ENCODE measurements at places on chromosomes 4 and X.

DNA sequence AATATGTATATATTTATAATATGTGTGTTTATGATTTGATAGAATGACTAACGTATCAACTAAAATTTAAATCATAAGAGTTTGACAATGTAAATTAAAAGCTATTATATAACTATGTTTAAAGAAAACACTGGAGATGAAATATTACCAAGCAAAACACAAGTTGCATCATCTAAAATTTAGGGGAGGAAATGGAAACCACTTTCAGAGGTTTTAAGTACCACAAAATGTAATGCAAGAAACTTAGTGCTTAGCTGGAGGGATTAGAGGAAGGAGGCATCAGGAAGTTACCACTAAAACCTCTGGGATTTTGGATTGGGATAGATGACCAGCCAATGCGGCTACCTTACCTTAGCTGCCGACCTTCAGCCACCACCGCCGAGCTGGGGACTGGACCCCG lies 1192.1 kb upstream of the PRKX start:
- DNase-seq = no peak

DNA sequence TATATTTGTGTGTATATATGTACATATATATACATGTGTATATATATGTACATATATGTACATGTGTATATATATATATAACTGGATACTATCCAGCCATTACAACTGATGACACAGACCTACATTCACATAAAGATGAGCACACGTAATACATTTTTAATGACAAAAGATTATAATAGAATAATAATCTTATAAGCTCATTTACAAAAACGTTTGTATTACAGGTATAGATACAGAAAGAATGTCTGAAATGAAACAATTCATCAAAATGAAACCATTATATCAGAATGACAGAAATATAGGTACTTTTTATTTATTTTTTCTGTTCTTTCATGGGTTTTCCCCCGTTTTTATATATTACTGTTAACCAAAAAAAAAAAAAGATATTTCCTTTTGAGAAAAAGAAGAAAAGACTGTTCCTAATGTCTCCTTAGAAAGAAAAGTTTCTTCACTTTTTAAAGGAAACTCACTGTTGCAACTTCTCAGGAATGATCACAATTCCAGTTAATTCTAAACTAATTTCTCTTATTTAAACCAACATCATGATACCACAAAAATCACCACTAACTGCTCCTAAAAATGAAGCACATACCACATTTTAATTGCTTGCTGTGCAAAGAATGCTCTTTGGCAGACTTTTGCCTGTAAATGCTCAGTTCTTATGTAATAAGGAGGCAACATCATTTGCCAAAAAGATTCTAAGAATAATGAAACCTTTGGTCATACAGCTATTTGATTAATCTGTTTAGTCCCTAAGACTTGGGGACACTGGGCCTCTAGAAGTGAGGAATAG lies 18.9 kb downstream of the LEF1 start:
- DNase-seq = no peak

DNA sequence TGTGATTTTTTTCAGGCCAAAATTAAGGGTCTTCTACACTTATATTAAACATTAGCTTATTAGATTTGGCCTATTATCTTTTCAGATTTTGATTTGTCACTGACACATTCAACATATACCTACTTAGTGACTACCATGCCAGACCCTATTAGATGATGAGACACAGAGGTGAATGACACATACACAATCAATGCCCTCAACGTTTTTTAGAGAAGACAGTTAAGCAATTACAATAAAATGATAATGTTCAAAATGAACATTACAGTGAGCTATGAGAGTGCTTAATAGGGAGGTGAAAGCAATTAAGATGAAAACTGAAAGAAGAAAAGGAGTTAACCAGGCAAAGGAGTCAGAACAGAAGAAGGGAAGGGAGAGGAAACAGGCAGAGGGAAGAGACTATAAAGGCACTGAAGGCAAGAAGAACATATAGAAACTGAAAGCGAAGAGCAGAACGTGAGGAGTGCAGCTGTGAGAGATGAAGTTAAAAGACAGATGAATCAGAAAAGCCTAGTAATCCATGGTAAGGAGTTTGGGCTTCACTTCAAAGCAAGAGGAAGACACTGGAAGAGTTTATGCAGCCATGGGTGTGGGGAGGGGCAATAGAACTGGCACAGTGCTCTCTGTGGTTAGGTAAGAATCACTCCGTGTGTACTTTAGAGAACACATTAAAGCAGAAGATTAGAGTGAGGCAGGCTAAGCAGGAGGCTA lies 119.0 kb downstream of the REELD1 start:
- no peak for DNase-seq

- no peak for DNase-seq
These were observed 36.3 kb downstream of the RTL5 start for GRCh38 chrX:72095370-72095769.

- no peak for DNase-seq
These were observed 188.1 kb upstream of the BCOR start for GRCh38 chrX:40285876-40286275.

DNA sequence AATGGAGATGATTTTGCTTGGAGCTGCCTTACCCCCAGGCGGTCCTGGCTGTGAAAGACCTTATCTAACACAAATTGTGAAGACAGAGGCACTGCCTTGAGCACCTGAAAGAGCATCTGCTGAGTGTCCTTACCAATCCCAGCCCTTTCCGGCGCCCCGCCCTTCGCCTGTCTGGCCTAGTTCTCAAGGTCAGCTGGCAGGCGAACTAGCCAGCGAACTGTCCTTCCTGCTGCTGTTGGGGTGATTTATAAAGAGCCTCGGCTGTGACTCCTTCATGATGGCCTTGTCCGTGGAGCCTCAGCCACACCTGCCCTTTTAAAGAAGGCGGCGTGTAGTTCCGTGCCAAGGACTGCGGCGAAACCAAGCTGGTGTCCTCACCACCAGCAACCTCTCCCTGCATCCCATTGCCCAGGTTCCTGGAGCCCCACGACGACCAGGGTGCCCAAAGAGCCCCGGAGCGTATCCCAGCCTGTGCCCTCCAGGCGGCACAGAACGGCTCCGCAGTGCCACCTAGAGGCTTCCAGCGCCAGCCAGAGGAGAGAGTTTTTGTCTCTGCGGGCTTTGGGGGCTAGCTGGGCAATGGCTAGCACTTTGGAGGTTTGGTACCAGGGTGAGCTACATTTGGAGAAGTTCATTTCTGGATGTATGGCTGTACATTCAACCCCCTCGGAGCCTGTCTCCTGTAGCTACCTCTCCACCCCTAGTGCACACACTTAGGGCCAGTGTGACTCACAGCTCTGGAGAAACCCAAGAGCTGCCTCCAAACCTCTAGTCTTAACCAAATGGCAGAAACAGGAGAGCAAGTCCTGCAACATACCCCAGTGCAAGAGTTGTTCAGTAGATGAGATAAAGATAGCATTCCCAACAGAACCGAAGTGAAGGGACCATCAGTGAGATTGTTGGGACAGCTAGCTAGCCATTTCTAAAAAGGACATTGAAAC lies 36.8 kb upstream of the VMA21 start:
- DNase-seq = no peak

DNA sequence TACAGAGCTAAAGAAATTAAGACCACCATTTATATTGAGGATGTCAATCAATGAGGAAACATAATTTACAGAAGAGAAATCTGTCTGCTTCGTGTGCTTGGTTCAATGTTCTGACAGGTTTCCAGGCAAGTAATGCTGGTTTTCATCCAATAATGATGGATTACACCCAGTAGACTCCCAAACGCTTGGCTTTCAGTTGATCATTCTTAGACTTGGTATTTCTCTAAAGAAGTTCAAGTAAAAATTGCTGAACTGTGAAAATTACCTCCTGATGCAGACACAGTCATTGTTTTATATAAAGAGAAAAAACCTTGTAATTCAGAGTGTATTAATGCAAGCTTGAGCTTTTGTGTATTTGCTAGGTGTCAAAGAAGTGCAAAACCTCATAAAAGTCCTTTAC lies 85.0 kb downstream of the VCX3A start:
- no peak for DNase-seq

DNA sequence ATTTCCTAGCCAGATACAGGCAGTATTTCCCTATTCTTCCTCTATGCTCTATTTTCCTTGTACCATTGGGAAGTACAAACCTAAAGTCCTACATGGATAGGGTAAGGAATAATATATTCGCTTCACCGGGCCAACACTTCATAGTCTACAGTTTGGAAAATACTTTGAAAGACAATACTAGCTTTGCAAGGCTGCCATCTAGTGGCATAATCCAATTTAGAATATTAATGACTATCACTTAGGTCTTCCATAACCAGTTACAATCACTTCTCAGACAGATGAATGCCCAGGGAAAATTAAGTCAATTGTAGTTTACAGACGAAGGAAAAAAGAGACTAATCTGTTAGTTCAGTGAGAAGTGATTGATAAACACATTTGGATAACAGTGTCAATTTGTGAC lies 141.0 kb upstream of the FAM47C start:
- DNase-seq = no peak

DNA sequence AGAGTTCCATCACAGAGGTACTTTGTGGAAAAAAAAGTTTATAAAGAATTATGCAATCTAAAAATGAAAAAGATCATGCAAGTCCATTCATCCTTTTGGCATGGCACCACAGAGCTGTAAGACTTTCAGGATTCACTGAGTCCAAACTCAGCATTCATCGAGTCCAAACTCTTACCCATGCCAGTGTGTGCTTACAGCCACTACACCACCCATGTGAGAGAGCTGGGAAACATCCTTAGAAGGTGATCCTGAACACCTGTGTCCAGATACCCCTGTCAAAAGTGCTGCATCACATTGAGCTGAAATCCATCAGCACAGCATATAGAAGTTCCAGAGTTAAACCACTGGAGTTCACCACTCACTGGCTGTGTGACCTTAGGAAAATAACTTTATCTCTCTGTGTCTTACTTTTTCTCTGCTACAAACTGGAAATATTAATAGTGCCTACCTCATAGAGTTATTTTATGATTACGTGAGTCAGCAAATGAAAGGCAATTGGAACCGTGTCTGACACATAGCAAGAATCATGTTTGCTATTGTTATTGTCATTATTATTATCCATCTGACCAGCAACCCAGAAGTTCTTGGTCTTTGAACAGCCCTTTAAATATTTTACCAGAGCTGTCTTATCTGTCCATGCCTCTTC lies 115.0 kb upstream of the FTHL17 start:
- no peak for DNase-seq

DNA sequence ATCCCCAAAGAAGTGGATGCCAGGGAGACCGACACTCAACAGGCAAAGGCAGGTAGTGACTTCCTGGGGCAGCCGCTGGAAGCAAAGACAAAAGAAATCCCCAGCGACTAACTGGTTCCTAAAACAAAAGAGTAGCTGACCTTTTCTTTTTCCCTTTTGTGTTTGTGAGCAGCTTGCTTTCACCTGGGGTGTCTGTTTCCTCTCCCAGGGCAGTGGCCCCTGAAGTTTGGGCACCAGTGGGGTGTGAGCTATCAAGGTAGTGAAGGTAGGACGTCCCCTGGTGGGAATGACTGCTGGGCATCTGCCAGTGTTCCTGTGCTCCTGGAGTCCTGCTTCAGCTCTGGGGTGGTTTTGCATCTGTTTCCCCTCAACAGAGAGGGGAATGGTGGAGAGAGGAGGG lies 41.6 kb upstream of the STIM2 start:
- no peak for DNase-seq

- DNase-seq = peak; percentile 47
These were observed 1.4 kb downstream of the ANKRD17 start for GRCh38 chr4:73257234-73257633.

DNA sequence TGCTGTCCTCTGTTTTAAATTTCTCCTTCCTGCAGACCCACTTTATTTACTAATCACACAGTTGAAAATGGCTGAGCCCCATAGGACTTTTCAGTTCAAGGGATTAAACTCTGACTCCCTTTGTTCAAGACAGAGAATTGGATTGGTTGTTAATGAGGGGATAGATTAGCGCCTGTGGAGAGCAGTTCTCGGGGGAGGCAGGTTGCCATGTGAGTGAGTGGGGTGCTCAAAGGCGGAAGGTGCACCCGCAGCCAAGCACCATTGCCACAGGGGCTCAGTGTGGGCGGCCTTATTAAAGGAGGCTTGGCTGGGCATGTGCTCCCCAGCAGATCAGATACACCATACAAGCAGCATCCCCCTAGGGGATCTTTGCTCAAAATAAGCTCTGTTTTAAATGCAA lies 7.9 kb upstream of the CBR4 start:
- DNase-seq = no peak

DNA sequence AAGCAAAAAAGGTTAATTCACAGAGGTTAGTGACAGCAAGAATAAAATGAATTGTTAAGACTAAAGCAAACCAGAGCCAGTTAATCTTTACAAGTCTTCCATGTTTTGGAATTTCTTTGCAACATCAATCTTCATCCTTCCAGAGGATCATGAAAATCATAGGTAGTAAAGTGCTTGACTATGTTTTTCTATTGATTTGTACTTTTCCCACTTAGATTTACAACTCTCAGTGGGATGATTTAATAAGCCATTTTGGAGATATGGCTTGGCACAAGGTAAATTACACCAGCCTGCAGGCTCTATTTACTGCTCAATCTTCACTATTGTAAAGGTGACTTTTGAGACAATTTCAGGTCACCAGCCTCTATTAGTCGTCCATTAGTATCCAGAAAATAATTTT lies 26.5 kb downstream of the MSL3 start:
- DNase-seq = no peak

- no peak for DNase-seq
These were observed 10.4 kb downstream of the MTMR1 start for GRCh38 chrX:150703695-150703974.

DNA sequence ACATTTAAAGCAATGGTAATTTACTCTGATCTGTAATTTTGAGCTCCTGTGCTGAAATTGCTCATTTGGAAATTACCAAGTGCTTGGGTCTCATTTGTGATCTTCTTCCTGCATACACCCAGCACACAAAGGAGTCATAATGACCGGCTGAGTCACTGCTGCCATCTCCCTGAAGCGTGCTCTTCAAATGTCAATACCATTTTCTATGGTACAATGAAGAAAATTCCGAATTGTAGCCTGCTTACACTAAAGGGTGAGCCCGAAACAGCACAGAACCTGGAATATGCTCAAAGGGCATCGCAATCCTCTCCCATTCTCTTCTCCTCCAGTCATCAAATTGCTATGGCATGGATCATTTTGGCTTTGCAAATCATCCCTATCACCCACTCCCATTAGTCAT lies 140.5 kb downstream of the GRIA3 start:
- no peak for DNase-seq

All from activated CD4-positive, CD25-positive, alpha-beta regulatory T cell (primary cell).